ENCODE measurements at places on chromosomes 4 and X.

GRCh38 chrX:136417806-136418205 lies 69.9 kb upstream of the BRS3 start:
- DNase-seq = no peak

GRCh38 chr4:25131926-25132325 lies 28.3 kb downstream of the SEPSECS start:
- DNase-seq = no peak

DNA sequence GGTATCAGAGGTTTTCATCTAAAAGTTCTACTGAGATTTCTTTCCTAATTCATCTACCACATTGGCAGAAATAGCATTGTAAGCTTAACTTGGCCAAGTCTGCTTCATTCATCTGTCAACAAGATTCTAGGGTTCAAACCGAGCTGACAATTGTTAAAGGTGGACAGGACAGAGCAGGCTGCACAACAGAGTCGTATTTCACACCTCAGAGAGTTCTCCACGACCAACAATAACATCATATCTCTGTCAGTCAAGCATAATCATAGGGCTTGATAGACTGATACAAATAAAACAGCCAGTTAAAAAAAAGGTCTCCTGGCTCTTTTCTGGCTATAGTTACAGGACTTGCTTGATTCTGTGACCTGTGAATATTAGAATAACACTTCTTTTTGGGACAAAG lies 259.2 kb downstream of the COL25A1 start:
- no peak for DNase-seq

- no peak for DNase-seq
These were observed 134.1 kb upstream of the MAP3K15 start for GRCh38 chrX:19649226-19649995.

GRCh38 chr4:11914406-11914805 lies 485.7 kb upstream of the HS3ST1 start:
- no peak for DNase-seq

DNA sequence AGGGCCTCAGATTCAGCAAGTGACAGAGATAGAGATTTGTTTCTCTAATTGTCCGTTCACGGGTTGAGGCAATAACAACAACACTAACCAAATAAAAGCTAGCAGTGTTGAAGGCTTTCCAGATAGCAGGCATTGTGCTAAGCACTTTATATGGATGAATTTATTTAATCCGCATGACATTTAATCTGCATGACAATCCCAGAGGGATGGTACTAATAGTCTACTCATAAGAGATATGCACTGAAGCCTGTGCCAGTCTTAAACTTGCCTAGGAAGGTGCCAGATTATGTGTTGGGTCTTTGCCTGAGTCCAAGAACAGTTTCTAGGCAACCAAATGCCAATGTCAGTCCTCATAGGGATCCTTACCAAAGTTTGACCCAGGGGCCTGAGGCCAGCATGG lies 37.7 kb upstream of the FAT1 start:
- DNase-seq = no peak

- DNase-seq = no peak
These were observed 8.1 kb upstream of the PGAM4 start for GRCh38 chrX:77977518-77977917.

- no peak for DNase-seq
These were observed 34.1 kb upstream of the SPON2 start for GRCh38 chr4:1206299-1207156.

DNA sequence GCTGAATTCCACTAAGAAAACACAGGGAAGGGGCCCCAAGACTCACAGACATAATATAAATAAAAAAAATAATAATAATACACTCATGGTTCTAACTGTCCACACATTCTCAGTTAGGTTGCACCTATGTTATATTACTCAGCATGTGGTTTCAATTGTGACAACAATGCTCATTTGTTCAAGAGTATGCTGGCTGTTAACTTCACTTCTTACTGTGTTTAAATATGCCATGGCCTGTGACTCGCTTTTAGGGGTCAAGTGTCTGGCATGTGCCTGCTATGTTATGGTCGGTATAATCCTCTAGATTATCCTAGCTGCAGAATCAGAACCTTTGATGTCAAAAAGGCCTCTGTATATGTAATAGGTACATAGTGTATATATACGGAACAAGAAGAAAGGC lies 324.8 kb upstream of the INTU start:
- DNase-seq = no peak

DNA sequence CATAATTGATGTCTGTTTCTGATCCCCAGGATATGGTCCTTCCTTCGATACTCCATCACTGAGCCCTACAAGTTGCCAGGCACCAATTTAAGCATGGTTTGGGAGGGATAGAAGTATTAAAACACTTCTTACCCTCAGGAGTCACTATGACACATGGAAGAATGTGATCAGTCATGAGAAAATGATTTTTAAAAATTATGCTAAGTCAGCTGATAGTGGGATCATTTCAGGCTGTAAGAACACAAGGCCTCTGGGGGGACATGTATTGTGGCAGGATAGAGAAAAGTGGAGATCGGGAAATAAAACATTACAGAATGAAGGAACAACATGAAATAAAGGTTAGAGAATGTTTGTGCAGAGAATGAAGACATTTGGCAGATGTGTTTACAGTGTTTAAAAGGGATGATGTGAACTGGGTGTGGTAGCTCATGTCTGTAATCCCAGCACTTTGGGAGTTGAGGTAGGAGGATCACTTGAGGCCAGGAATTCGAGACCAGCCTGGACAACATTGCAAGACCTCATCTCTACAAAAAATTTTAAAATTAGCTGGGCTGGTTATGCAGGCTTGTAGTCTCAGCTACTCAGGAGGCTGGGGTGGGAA lies 64.0 kb downstream of the ELOVL6 start:
- no peak for DNase-seq

GRCh38 chr4:184906480-184907097 lies 80.8 kb upstream of the ACSL1 start:
- no peak for DNase-seq

GRCh38 chr4:73181231-73181630 lies 77.4 kb downstream of the ANKRD17 start:
- no peak for DNase-seq

DNA sequence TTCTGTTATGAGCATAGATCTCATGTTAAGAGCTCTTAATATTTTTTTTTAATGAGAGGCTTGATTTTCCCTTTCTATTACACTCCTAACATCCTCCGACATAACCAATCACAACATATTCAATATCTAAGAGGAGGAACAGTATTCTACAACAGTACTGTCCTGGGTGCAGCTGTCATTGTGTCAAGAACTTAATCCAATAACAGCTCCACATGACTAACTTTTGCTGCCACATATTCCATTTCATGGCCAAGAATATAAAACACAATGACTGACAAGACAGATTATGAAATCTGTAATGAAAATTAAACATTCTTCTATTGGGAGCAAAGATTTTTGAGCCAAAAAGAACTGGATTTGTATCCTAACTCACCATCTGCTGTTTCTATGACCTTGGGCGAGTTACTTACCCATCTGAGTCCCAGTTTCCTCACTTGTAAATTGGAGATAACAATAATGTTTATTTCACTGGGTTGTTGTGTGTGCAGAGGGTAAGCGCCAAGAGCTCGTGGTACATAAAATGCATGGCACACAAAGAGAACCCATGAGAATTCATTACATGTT lies 405.6 kb downstream of the SPRY1 start:
- DNase-seq = no peak

GRCh38 chrX:24242649-24243175 lies 71.2 kb downstream of the SUPT20HL2 start:
- no peak for DNase-seq

- DNase-seq = no peak
These were observed 213.3 kb upstream of the MAB21L2 start for GRCh38 chr4:150368667-150369066.

DNA sequence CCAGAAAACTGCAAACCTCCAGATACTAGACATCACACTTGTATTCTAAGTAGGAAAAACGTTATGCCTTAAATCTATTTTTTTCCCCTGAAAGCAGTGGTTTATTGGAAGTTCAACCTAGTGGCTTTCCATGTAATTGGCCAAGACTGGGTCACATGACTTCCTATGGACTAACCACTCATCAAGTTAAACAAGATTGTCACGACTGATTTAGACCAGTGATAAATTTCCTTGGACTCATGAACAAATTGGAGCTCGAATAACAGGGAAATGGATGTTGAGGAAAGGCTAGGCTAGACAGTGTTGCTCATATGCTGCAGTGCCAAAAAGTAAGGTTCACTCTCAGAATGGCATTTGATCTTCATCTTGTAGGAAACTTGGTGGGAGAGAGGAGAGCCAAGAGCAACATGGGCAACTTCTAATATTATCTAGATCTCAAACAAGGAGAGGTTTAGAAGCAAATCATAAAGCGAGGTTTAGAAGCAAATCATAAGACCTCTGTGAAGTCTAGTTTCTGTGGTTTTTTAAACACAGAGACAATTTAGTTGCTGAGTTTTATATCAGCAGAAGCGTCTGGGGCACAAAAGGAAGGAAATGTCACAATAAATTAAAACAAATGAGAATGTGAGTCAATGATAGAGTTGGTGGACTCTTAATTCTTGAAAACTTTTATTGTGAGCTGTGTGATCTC lies 165.6 kb upstream of the BOD1L1 start:
- DNase-seq = no peak

DNA sequence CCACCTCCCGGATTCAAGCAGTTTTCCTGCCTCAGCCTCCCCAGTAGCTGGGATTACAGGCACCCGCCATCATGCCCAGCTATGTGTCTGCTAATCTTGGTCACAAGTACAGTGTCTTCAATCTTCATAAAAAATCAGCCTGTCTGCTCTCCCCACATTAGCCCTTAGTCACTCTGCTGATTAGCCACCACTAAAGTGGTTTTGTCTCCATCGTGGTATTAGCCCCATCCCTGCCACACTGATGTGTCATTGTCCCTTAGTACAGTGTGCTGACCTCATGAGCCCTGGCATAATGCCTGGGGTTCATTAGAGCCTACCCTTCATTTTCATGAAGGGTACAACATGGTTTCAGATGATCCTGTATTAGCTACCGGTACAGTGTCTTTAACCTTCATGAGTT lies 49.9 kb downstream of the ZNF157 start:
- no peak for DNase-seq

DNA sequence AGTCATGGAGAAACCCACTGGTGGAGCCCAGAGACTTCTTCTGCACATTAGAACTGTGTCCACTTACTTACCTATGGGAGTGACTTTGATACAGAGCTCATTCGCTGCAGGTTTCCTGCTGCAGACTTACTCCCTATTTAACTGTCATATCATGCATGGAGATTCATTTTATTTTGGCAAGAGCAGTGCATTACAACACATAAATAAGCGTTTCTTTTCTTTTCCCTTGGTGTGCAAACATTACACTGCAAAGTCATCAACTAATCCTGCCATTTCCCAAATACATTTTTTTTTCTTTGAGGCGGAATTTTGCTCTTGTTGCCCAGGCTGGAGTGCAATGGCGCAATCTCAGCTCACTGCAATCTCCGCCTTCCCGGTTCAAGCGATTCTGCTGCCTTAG lies 230.9 kb upstream of the SFRP2 start:
- no peak for DNase-seq

- DNase-seq = no peak
These were observed 23.3 kb downstream of the SPARCL1 start for GRCh38 chr4:87505862-87506261.

DNA sequence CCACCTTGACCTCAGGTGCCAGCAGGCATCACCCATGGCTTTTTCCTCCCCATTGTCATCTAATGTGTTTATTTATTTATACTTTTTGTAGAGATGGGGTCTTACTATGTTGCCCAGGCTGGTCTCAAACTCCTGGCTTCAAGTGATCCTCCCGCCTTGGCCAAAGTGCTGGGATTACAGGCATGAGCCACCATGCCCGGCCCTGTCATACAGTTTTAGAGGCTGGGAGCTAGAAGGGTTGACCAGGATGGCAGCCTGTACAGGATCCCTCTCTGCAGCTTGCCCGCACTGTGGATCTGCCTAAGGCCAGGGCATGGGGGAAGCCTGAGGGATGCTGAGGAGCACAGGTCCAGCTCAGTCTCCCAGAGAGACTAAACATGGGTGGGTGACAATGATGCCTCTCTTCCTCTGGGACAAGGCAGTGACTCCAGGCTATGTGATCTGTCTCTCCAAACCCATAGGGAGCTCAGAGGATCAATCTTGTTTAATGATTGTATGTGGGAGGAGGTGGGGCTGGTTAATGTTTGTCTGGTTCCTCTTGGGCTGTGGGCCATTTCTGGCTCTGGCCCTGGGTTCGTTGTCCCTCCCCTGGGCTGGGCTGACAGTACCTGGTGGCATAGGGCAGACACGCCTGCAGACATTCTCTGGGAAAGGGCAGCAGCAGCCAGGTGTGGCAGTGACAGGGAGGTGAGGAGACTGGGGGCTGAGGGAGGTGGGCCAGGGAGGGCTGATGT lies 8.3 kb upstream of the GJB1 start:
- DNase-seq = no peak

- peak; percentile 23 for DNase-seq
These were observed at the start of gene RBMX2 for GRCh38 chrX:130401415-130402207. Gene RBMX2 (plus strand): TSS chrX:130401987. CDS start chrX:130402033, 46 bp downstream.

DNA sequence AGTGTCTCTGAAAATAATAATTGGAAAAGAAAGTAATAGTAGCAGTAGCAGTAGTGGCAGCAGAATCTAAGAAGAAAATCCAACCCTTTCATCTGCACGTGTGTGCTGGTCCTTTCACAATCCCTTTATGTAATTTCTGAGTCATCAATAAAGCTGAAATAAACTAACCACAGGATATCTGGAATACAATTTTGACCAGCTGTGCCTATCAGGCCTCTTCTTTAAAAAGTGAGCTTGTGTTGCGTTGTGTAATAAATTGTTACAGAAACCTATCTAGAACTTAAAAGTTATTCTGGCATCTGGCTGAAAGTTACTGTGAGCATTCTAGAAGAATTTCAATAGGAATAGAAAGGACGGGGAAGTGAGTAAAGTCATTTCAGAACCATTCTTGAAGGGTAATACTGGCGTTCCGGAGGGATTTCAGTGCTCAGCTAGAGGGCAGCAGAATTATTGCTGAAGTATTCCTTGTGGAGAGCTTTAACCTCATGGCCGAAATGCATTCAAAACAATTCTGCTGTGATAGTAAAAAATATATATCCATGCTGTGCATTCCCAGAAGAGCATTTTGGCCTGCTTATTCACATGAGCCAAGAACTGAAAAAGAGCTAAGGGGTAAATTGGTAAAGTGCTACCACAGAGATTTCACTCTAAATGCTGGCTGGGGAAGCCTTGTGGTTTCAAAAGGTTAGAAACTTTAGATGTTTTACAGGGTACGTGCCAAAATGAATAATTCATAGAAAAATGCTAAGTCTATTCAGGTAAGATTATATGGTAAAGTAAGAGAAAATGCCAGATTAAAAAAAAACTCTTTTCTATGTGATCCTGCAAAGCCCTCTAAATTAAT lies 260.6 kb downstream of the NKX6-1 start:
- no peak for DNase-seq

DNA sequence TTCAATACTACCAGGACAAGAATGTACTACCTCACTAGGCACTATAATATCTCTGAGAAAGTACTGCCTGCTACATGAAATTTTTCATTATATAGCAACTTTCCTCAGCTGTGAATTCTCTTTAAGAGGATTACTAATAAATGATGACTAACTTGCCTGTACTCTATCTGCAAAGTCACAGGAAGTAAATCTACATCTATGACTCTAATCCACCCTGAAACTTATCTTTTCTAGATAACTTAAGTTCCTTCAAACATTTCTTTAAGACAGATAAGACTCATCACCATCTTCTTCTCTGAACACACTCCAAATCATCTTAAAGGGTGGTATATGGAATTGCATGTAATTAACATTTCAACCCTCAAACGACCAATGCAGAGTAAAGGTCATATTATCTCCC lies 28.8 kb downstream of the RPS6KA3 start:
- DNase-seq = no peak

- no peak for DNase-seq
These were observed 327.1 kb upstream of the GIMD1 start for GRCh38 chr4:106695501-106696262.

GRCh38 chr4:54318904-54319303 lies 89.8 kb downstream of the PDGFRA start:
- DNase-seq = no peak

GRCh38 chrX:34810364-34810763 lies 132.2 kb upstream of the FAM47B start:
- DNase-seq = no peak
